ENCODE measurements at places on chromosomes 5 and 9.

DNA sequence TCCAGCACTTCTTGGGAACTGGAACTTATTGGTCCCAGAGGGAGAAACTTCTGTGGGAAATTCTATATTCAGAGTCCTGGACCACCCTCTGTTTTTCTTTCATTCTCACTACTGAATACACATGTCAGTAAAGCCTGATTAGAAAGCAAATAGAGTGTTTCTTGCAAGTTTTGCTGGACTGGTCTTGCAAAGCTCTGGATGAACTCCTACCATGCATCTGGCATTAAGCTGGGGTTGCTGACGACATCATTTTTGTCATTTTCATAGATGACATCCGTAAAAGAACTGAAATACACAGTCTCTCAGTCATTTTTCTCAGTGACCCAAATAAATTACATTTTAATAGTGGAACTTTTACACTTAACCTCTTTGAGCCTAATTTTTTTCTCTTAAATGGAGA lies 283.2 kb downstream of the DMAC1 start:
- no peak for DNase-seq

DNA sequence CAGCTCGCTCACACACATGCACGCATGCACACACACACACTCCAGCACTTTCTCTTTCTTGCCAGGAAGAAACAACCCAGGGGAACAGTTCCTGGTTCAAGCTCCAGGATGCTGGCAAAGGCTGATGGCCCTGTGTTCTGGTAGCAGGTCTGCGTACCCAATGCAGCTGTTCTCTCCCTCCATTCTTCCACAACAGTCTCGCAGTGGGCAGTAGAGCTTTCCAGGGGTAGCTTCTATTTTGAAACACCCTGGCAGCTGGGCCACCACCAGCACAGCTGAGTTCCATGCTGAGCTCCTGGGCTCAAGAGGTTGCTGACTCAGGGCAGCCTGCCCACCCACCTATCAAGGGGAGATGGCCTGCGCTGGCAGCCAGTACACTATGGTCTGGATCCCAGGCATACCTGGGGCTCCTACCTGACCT lies 4.7 kb downstream of the VDAC1 start:
- no peak for DNase-seq

DNA sequence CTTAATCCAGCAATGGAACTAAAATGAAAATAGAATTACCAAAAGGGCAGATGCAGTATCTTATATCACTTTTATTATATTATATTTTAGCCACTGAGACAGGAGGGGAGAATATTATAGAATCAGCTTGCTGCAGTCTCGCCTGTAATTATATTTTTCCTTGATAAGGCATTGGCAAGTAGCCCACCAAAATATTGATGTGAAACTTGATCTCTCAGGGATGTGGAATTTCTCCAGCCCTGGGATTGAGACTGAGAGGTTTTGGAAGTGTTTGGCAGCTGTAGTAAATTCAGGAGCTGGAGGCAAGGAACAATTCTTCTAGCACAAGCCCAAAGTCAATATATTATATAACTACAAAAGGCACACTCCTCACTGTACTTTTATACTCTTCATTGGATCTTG lies 142.1 kb upstream of the ADAMTSL1 start:
- DNase-seq, result no peak

GRCh38 chr5:172769616-172770373 lies 1.2 kb downstream of the DUSP1 start:
- DNase-seq, result peak; percentile 14

DNA sequence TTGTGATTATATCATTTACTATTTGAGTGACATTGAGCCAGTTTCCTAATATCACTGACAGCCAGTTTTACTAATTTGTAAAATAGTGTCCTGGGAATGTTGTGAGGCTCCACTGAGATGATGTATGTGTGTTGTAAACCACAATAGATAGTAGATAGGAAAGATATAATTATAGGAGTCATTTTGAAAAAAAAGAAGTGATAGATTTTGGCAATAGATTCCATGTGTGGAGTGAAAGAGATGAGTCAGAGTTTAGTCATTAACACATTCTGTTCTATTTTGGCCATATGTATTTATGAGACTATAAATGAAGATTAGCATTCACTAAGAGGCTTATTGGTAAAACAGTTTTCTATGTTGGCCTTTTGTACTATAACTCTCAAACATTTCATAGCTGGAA lies 388.2 kb downstream of the FAM170A start:
- DNase-seq, result no peak

DNA sequence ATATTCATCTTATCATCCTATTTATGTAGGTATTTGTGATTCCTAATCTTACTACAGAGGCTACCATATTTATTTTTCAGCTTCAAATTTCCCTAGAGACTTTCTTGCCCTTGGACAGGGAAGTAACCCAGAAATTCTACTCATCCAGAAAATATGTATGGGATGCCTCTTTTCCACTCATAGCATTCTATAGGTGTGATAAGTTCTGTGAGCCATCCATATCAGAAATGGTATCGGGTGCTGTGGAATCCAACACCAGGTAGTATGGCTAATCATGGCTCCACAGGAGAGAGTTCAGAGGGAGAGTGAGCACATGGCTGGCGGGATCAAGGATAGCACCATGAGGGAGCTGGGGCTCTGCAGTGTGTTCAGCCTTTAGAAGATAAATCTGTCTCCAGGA lies 349.3 kb upstream of the ACTBL2 start:
- DNase-seq, result no peak

- DNase-seq, result no peak
Measured at GRCh38 chr9:123089790-123090189, 56.3 kb downstream of the GPR21 start.

- no peak for DNase-seq
Measured at GRCh38 chr5:164869325-164869724, 1363.9 kb downstream of the MAT2B start.

DNA sequence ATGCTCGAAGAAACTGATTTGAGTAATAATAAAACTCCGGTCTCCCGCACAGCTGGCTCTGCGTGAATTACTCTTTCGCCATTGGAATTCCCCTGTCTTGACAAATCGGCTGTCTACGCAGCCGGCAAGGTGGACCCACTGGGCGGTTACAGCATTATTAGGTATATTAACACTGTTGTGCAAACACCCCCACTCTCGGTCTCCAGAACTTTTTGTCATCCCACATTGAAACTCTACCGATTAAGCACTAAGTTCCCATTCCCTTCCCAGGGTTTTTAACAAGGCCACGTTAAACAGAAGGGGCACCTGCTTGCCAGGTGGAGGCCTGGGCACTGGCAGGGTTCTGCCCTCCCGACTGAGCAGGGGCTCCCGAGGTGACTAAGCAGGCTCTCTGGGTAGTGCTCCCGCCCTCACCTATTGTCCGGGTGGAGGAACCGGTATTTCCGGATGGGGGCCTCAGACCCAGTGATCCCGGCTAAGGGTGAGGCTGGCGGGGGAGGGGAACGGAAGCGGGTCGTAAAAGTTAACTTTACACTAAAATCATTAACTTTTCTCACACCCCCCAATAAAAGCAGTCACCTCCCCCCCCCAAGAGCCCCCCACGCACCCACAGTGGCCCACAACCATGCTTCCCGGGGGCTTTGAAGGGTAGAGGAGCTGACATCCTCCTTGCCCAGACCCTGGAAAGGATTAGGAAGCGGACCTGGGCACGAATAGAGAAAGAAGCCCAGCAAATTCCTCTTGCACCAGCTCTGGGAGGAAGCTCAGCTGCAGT lies 53.5 kb upstream of the TJP2 start:
- DNase-seq, result no peak

GRCh38 chr5:57896576-57896975 lies 414.0 kb upstream of the ACTBL2 start:
- no peak for DNase-seq

DNA sequence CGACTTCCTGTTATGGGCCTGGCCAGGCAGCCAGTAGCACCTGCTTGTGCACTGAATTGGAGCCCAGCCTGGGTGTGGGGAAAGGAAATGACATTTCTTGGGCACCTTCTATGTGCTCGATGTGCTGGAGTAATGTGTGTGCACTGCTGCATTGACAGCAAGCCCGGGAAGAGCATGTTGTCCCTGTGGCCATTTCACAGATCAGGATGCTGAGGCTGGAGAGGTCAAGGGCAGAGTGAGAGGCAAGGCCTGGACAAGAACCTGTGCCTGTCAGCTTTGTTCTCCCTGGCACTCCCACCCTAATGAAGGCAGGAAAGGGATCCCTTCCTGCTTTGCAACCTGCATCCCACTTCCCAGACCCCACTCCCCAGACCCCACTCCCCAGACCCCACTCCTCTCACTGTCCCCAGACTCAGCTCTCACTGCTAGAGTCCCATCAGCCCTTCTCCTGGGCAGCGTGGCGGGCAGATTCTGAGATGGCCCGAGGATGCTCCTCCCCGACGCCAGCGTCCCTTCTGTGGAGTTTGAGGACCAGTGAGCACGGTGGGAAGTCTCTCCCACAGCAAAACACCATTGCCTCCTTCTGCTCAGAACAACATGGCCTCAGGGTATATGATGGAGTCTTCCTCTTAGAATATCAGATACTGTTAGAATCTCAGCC lies 49.6 kb downstream of the BARX1 start:
- DNase-seq, result no peak

- DNase-seq, result no peak
Measured at GRCh38 chr5:143835251-143835650, 23.3 kb downstream of the HMHB1 start.

DNA sequence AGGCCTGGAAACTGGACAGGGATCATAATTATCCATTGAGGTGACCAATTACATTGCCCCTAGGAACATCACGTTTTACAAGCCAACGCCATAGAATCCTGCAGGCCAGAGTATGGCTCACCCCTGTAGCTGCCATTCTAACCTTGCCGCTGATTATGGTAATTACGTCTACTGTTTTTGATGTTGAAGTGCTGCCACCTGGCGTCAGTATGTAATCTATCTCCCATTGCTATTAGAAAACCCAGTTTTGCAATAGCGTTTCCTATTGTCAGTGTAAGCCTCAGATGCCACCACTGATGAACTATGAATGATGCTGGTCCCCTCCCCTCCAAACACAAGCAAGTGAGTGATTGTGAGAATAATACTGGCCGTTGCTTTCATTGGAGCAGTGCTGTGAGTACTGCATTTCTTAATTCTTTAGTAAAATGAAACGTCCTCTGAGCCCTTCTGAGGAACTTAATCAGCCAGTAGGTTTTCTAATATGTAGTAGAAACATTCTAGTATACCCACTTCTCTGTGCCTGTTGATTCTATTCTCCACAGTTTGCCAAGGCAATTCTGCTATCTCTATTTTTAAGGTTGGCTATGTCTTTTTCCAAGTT lies 100.5 kb upstream of the NMUR2 start:
- DNase-seq, result peak; percentile 21

DNA sequence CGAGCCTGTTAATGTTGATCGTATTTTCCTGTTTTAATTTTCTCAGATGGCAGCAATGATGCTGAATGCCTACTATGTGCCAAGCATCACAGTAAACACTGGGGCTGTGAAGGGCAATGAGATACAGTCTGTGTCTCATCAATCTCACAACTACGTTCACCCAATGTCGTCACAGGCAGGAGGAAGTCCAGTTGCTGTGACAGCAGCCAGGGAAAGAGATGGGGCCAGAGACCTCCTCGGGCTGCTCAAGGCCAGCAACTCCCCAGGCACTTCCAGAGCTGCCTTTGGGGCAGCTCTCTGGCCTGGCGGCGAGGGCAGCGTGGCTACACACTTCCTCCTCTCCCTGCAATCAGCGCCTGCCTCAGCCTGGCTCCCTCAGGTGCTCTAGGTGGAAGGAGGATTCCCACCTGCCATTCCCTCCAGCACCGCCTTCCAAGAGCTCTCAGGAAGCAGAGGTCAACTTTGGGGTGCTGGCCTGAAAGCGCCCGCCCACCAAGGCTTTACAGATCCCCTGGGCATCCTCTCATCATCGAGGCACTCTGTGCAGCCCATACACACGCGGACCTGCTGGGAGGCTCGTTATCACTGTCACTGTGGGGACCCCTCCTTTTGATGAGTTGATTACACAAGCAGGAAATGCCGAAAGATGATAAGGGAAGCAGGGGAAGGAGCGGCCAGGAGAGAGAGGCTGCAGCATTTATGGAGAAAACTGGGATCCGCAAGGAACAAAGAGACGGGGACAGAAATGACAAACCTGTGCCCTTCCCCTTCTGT lies 159.2 kb downstream of the ZDHHC21 start:
- DNase-seq, result no peak

DNA sequence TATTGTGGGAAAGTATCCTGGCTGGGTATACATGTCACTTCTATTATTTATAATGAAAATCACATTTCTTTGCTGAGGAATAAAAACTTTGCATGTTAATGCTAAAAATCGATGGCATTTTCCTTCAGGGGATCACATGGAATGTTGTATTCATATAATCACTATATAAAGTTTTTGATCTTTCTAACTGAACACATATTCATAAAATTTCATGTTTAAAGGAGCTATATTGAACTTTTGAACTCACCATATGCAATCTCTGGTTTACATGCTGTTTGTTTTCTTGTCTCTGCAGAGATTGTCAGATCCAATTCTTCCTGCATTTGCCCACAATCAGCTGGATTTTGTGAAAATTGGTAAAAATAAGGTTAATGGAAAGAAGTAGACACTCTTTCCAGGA lies 33.4 kb upstream of the TRAF1 start:
- no peak for DNase-seq

GRCh38 chr9:26308328-26308727 lies 584.3 kb downstream of the CAAP1 start:
- DNase-seq, result no peak

DNA sequence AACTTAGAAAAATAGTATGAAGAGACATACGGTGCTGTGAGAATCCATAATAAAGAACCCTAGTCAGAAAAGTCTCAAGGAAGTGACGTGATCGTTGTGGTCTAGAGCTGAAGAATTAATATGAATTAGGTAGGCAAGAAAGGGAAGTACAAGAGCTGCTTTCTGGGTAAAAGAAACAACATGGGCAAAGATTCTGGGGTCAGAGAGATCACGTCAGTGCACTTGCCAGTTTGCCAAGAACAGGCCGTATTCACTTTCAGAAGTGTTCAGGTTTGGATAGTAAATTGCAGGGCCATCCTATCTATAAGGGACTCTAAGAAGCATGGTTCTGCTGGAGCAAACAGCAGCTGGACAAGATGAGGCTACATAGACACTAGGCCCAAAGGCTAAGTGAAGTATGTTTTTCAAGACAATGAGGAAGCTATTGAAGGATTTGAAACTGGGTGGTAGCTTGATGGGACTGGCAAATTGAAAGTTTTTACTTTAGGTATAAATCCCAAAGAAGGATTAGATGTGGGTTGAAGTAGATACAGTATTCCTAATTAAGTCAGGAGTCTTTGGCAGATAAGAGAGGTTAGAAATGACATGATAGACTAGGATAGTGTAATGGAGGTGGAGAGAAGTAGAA lies 4.8 kb upstream of the CHD1 start:
- no peak for DNase-seq

DNA sequence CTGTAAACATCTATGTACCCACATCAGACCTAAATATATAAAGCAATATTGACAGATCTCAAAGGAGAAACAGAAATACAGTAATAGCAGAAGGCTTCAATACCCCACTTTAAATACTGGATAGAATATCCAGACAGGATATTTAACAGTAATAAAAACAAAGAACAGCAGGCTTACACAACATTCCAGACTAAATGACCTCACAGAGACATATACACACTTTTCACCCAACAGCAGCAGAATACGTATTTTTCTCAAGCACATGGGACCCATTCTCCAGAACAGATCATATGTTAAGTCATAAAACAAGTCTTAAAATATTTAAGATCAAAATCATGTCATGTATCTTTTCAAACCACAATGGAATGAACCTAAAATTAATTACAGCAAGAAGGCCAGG lies 76.8 kb downstream of the CAMSAP1 start:
- DNase-seq, result no peak
